Stimulated activated CD4-positive, alpha-beta T cell treated with anti-CD3 and anti-CD28 coated beads, TNF-alpha, amount 100 ng/mL, for 4 hours (primary cell): ENCODE measurements at places on chromosomes 2 and 18.

DNA sequence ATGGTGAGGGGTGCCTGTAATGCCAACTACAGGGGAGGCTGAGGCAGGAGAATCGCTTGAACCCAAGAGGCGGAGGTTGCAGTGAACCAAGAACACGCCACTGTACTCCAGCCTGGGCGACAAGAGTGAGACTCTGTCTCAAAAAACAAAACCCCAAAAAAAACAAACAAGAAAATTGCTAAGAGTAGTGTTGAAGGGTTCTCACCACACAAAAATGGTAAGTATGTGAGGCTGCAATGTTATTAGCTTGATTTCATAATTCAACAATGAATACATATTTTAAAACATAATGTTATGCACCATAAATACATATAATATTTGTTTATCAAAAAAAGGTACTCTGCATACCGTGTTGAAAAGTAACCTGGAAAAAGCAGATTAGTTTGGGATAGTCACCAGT is 45.8 kb downstream of the PSMG2 start:
- no peak for DNase-seq

DNA sequence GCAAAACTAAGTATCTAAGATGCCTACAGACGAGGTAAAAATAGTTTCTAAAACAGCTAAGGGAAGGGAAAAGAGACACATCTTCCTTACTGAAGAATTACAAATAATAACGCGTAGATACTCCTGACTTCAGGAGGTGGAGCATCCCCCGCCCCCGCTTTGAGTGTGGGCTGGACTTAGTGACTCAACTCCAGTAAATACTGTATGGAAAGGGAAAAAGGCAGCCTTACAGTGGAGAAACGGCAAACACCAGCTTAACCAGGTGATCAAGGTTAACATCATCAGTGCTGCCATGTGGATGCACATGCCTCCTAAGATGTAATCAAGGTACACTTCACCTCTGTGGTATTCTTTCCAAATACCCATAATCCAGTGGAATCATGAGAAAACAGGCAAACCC is 47.9 kb downstream of the HADHB start:
- DNase-seq: no peak

DNA sequence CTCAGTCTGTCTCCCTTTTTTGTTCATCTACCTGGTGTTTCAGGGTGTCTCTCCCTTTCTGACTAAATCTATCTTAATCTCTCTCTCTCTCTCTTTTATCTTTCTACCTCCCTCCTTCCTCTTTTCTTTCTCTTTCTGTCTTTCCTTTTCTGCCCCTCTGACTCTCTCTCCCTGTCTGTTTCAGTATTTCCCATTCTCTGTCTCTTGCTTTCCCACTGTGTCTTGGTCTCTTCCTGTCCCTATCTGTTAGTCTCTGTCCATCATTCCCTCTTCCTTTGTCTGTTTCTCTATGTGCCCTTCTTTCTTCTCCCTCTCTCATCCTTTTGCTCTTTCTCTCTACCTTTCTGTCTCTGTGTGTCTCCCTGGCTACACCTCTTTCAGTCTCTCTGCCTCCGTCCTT is 56.7 kb downstream of the R3HDM1 start:
- DNase-seq: no peak

GRCh38 chr2:237542001-237542704 is 24.2 kb upstream of the PRLH start:
- no peak for DNase-seq

DNA sequence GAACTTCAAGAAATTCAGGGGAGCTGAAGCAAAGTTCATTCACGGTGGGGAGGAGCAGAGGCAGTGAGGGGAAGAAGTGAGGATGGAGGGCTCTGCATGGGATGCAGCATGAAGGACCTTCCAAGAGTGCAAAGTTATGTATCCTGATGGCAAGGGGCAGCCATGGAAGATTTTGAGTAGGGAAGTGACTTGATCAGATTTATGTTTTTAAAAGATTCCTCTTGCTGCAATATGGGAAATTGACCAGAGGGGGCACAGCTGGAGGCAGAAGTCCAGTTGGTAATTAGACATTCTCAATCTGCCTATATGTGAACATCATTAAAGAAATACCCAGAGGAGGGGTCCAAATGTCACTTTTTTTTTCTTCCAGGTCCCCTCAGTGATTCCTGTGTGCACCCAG is 21.5 kb upstream of the ANXA4 start:
- DNase-seq: no peak

DNA sequence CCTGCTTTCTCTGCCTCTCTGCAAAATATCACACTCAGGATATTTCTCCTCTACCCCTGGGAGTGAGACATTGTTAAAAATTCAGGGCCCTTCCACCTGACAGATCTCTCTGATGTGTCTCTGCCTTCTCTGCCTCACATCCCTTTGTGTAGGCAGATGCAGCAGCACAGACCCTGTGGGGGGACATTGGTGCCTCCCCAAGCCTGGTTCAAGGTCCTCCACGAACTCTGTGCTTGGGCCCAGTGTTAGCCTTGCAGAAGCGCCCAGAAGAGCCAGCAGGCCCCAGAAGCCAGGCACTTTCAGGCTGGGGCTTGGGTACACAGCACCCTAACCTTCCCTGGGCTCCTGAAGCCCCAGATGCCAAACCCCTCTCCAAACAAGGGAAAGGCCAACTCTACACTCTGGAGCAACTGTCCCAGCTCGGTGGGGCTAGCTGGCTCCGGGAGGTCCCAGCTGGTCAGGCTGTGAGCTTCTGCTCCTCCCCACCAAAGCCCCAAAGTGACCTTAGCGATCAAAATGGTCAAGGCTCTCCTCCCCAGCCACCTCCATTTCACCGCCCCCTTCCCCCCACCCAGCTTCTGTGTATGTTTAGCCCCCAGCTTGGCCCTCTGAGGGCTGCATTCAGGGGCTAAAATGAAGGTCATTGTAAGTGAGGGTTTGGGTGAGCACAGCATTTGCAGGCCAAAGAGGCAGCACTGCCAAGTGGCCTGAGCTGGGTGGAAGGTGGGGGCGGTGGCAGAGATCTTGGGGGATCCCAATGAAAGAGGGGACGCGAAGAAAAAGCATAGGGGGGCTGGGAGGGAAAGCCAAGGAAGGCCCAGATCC is 2.6 kb downstream of the HOXD9 start:
- no peak for DNase-seq

DNA sequence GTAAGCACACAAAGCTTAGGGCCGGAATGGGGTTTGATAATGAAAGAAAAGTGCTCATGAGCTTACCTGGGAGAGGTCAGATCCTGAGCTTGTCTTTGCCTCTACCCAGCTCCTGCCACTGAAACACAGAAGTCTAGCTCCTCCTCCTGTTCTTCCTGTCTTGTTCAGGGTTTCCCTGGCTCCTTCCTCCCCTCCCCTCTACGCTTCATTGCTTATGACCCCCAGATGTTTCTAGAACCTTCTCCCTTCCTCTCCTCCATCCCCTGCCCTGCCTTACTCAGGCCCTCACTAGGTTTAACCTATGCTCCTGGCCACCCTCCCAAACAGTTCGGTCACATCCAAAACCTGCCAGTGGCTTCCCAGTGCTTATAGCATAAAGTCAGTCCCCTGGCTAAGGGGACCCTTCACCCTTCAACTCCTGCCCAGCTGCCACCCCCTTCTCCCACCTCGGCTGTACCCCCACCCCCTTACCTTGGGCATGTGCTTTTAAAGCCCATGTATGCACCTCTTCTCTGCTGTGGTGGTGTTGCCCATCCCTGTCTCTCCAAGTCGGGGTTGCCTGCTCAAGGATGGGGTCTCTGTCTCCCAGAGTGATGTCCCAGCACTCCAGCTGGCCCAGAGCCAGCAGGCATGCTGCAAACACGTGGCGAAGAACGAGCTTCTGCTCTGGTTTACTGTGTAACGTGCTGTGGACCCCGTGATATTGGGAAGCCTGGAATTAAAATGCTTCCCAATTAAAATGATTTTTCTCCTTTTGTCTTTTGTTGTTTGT is 233.6 kb downstream of the TPGS2 start:
- DNase-seq: no peak

DNA sequence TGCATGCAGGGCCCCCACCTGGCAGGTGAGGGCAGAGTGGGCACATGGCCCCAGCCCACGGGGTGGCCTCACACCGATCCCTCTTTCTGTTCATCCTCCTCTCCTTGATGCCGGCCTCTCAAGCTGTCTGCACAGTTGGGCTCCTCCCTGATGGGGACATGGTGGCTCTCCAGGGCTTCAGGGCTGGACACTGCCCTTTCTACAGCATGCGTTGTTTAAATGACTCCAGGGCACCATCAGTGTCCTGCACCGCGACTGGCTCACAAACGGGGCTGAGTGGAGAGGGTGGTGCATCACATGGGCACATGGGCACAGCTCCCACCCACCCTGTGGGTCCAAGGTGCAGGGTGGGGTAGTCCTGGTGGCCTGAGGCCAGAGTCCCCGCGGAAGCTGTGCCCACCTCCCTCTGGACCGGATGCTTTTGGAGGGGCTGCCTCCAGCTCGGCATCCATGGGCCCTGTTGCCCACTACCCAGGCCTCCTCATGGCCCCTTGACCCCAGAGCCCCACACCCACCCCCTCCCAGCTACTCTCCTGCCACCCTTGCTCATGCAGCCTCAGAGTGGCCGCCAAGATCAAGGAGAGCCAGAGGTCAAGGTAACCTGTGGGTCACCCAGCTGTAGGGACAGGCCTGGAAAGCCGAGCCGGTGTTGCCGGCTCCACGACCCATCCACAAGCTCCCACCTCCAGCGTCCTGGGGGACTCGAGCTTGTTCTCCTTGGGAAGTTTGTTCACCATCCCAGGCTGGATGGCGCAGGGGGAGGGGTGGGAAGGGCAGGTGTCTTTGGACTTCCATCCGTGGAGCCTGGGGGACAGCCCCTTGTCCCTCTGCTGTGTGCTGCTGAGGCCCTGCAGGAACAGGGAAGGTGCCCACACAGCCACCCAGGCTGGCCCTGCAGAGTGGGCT is 12.3 kb upstream of the SNED1 start:
- DNase-seq: no peak

DNA sequence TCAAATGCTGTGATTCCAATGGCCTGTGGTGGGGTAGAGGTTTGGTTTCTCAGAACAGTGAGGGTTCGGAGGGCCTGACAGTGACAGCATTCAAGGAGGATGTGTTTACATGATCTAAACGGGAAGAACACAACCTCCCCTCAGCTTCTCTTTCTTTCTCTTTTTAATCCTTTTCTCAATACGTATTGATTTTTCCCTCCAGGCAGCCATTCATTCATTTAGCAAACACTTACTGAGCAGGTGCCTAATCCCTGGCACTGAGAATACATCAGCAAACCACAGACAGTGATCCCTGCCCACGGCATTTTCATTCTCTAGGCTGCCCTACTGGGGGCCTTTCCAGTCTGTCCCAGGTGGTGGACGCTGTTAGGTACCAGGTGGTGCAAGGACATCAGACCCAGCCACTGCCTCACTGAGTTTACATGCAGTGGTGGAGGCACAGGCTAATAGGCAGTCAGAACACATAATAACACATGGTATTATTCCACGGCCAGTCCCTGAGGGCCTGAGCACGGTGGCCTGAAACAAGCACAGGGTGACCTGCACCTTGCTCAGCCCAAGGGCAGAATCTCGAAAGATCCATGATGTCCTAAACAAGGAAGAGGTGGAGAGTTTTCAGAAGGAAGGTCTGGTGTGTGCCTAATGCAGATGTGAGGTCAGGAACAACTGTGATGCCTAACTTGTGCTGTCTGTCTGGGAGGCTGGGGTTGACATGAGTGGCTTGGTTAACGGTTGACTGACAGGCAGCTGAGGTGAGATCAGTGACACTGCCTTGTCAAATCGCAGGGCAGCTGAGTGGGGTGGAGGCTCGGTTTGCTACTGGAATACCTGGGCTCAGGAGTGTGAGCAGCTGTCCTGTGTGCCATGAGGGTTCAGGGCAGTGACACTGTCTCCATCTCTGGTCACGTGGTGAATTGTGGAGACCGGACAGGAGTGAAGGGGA is 785.5 kb upstream of the HS6ST1 start:
- no peak for DNase-seq

GRCh38 chr2:240384711-240385450 is 50.6 kb upstream of the GPC1 start:
- DNase-seq: no peak

- no peak for DNase-seq
These were observed 94.6 kb upstream of the CAVIN2 start for GRCh38 chr2:191941376-191941929.

- DNase-seq: no peak
These were observed 47.0 kb downstream of the INHBB start for GRCh38 chr2:120392923-120393322.

GRCh38 chr2:236551471-236552211 is 18.0 kb upstream of the ACKR3 start:
- no peak for DNase-seq

GRCh38 chr2:29561628-29562027 is 359.8 kb downstream of the ALK start:
- DNase-seq: no peak

DNA sequence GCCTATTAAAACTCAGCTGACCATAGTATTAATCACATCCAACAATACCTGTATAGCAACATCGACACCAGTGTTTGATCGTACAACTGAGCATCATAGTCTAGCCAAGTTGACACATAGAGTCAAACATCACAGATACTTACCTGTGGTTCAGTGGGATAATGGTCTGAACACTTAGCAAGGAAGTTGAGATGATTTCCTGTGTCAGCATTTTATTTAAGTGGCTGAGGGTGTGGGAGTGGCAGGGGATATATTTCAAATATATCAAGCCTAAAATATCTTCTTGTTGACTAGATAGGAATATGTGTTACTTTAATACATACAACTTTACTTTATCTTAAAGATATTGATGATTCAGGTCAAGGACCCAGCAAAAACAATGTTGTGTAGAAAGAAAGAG is 1038.6 kb downstream of the TSN start:
- DNase-seq: no peak

- no peak for DNase-seq
These were observed 350.5 kb downstream of the KIAA1328 start for GRCh38 chr18:37179384-37179783.

- DNase-seq: no peak
These were observed 4.7 kb upstream of the MAP4K4 start for GRCh38 chr2:101692766-101693165.

- DNase-seq: no peak
These were observed 535.9 kb upstream of the VRK2 start for GRCh38 chr2:57510704-57511103.

DNA sequence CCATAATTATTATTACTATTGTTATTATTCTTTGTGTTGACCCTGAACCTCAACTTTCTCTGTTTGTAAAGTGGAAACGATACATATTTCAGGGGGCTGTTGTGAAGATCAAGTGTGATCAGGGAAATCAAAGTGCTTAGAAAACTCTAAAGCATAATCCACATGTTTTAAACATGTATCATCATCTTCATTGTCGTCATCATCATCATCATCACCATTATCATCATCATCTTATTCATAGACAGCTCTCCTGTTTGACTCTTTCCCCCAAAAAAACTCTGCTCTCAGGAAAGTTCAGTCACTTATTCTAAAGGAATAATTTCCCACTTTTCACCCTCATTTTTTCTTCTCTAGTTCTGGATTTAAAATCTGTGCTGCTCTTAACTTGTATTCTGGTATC is 5.0 kb downstream of the PTPRN start:
- DNase-seq: no peak

GRCh38 chr18:74570266-74570665 is 27.4 kb upstream of the ZNF407 start:
- DNase-seq: no peak

GRCh38 chr2:4486971-4487370 is 783.6 kb downstream of the DCDC2C start:
- DNase-seq: no peak
